ENCODE measurements at places on chromosomes 13 and 19.

GRCh38 chr13:30108216-30108912 lies 199.0 kb downstream of the KATNAL1 start:
- DNase-seq = no peak

DNA sequence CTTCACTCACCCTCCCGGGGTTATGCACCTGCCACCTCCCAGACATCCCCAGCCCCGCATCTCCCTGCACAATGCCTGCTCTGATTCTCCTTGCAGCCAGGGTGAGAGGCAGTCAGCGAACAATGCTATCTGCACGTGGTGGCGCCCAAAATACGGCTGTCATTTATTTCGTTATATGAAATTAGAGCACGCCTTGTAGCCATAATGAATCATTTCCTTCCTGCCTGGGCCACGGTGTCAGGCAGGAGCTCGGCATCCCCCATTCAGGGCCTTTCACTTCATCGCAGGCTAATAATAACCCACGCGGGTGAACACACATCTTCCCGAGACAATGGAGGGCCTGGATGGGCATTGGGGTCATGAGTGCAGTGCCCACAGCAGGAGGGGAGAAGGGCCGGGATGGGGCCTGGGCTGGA lies 143.8 kb upstream of the ZNF507 start:
- DNase-seq = no peak

DNA sequence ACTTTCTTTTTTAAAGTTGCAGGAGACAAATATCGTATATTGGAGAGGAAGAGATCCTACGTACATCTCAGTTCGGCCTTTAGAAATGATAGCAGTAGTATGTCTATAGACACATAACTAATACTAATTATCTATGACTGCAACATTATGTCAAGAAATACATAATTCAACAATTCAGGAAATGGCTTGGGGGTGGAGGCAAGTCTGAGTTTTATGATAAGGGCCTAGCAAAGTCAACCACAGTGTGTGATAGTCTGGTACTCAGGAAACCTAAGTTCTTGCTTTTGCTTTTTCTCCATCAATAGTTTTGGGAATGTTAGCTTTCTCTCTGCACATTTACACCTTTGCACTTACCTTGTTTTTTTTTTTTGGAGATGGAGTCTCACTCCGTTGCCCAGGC lies 27.5 kb upstream of the OBI1 start:
- no peak for DNase-seq

GRCh38 chr13:40546047-40546446 lies 120.4 kb downstream of the FOXO1 start:
- no peak for DNase-seq

DNA sequence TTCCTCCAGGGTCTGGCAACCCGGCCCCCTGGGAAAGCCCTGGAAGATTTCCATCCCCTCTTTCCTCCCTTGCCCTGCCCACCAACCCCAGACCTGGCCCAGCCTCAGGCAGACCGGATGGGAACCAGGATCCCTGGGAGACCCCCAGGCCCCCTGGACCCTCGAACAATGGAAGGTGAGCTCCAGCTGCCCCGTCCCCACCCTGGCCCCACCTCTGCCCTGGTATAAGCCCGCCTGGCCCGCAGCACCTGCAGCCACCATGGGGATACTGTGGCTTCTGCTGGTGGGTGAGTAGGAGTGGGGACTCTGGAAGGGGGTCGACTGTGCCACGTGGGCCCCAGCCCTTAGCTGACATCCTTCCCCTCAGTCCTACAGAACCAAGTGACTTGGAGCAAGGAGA lies 32.4 kb downstream of the HPN start:
- no peak for DNase-seq

DNA sequence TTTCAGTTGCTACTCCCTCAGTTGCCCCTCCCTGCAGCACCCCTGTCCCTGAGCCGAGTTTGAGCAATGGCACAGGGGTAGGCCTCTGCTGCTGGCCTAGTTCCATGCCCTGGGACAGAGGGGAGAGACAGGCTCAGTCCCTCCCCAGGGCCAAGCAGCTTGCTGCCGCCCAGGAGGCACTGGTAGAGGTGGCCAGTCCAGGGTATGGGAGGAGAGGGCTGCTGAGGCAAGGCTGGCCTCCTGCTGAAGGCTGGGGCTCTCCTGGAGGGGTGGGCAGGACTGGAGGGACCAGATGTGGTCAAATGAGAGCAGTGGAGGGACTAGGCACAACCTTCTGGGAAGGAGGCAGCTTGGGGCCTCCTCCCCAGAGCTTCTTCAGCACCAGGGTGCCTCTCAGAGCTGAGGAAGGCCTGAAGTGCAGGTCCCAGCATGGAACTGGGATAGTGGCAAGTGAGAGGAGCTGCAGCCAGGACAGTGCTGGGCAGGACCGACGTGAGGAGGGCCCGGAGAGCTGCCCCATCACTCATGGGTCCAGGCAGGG lies 29.8 kb upstream of the VSTM2B start:
- no peak for DNase-seq

- no peak for DNase-seq
These were observed 73.2 kb upstream of the MLNR start for GRCh38 chr13:49146950-49147355.

GRCh38 chr19:788686-788982 lies 8.6 kb upstream of the PTBP1 start:
- DNase-seq = no peak

GRCh38 chr13:51355217-51355616 lies 15.7 kb downstream of the SERPINE3 start:
- no peak for DNase-seq

DNA sequence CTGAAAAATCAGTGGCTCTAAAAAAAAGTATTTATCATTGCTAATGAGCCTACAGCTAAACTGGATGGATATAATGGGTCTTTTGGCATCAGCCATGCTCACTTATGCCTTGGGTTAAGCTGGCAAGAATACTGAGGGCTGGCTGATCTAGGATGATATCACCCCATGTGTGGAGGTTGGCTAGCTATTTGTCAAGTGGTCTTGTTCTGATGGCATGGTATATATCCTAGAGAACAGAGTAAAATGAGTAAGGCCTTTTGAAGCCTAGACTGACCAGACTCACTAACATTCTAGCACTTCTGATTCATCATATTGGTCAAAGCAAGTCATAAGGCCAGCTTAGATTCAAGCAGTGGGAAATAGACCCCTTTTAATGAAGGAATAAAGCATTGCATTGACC lies 383.0 kb downstream of the SLITRK1 start:
- no peak for DNase-seq

- DNase-seq = peak; percentile 44
These were observed 68.6 kb downstream of the RASA3 start for GRCh38 chr13:114063545-114064449.

DNA sequence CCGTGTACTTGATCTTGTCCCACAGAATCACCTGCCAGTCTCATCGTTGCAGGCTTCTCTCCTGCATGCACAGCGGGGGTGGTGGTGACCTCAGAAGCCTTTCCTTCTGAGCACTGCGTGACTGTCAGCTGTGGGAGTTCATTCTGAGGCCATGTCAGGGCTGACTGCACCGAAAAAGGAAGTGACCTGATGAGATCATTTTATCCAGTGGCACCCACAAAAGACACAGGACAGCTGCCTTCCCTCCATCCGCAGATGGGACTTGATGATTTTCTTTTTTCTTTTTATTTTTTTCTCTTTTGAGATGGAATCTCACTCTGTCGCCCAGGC lies 89.7 kb downstream of the RAB20 start:
- peak; percentile 9 for DNase-seq

DNA sequence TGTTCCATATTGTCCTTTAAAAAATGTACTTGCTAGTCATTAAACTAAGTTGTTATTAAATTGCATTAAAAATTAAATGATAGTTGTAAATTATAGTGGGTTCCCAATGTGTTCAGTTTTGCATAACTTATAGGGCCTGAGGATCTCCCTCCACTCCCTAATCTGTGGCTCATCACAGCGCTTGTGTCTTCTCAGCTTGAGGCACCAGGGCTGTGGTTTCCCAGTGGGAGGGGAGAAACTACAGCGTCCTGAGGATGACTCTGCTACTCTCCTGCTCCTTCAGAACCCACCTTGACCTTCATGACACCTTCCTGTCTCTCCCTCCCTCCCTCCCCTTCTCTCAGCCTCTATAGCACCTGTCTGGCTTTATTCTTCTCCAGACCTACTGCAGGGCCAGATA lies 1.4 kb downstream of the SGCG start:
- no peak for DNase-seq

GRCh38 chr19:4014541-4015491 lies 7.3 kb downstream of the PIAS4 start:
- DNase-seq = peak; percentile 43

DNA sequence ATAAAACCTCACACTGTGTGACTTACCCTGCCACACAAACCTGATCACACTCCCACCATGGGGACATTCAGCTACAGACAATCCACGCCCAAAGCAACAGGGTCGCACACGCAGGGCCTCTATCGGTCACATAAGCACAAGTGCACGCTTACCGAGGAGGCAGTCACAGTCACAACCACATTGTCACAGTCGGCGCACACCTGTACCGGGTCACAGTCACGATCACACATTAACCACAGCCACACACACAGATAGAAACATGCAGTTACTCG lies 579 bp downstream of the ZNF566 start:
- DNase-seq = no peak

- DNase-seq = no peak
These were observed 73.8 kb downstream of the SLITRK6 start for GRCh38 chr13:85725433-85725832.

DNA sequence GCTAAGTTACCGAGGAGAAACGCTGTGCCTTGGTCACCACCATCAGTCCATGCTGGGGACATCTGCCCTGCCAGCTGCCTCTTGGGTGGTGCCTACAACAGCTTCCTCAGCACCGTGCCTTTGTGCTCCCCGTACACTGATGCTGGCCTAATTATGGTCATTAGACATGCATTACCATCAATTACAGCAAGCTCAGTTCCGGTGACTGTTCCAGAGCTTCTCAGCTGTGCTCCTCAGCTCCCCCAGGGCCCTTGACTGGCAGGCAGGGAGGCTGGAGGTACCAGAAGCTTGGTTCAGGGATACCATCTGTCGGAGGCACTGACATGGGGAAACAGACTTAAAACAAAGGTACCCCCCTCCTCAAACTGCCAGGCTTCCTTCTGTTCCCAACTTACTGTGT lies 40.2 kb downstream of the CILP2 start:
- DNase-seq = no peak

GRCh38 chr19:367963-368629 lies 23.5 kb upstream of the MIER2 start:
- DNase-seq = no peak

DNA sequence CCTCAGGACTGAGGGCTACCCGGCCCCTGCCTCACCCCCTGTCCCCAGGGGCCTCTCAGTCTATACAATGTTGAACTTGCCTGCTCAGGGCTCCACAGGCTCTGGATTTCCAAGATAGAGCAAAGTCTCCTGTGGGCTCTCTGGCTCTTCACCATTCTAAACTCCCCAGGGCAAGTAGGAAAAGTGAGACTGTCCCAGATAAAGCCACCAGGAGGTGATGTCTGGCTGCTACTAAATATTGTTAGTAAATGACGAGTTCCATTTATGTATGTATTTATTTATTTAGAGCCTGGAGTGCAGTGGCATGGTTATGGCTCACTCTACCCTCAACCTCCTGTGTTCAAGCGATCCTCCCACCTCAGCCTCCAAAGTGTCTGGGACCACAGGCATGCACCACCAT lies 73.6 kb upstream of the SIAH3 start:
- DNase-seq = no peak

DNA sequence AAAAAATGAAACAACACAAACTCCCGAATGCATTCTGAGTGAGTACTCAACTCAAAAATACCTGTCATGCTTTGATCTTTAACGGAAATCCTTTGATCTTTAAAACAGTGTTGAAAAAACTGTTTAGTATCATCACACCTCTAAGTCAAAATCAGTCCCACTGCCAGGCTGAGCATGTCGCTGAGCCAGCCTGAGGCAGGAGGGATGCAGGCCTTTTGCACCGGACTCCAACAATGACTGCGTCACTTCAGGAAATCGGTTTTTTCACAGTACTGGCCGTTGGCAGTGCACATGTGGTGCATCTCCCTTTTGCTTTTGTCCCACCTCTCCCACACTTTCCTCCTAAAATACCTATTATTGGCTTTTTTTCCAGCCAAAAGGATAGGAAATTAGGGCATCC lies 78.2 kb downstream of the SHISA2 start:
- DNase-seq = no peak

GRCh38 chr19:46868025-46868802 lies 7.4 kb downstream of the ARHGAP35 start:
- no peak for DNase-seq

GRCh38 chr19:3012621-3013262 lies 16.3 kb downstream of the TLE2 start:
- DNase-seq = no peak

- no peak for DNase-seq
These were observed 94.6 kb downstream of the CRYL1 start for GRCh38 chr13:20431080-20431479.

DNA sequence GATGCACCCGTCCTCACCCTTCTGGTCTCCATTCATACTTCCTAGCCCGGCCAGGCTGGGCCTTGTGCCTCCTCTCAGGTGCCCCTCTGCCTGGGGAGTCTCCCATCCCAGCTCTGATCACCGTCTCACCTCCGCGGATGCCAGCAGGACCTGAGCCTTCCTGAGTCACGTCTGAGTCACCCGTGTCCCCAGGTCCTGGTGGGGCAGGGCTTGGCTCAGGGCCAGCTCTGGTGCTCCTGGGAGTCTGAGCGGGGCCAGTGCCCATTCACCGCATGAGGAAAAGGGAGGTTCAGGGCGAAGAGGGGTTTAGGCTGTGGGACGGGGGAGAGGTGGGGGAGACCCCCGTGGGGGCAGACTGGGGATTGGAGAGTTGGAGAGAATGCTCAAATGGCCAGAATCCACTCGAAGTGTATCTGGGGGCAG lies 593 bp downstream of the ATP8B3 start:
- DNase-seq = peak; percentile 44

DNA sequence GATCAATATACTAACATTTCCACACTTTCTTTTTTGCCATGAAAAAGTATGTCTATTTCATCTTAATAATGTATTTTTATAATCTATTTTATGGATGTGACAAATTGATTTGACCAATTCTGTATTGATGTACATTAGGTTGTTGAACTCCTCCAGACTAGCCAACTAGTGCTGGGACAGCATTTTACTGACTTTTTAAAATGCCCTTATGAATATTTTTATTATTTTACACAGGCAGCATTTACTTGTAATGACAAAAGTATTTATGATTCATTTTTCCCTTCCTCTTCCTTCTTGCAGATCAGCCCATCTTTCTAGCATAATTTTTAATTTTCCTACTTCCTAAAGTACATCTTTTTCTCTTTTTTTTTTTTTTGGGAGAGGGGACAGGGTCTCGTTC lies 918 bp upstream of the FUZ start:
- no peak for DNase-seq

DNA sequence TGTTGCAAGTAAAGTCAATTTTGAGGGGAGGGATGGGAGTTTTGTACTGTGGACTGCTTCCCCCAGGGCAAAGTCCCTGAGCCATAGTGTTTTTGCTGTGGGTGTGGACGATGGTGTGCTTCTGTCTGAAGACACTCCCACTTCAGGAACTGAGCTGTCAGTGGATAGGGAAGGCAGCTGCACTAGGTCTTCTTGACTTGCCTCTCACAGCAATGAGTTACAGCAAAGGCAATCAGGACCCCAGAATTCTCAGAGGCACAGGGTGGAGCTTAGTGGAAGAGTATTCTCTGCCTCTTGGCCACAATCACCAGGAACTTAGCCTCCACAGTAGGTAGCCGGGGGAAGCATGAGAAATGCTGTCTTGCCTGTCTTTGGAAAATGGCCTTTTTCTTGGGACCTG lies 1416.6 kb upstream of the MIR17HG start:
- no peak for DNase-seq

GRCh38 chr19:5440299-5440698 lies 14.9 kb upstream of the ZNRF4 start:
- no peak for DNase-seq

GRCh38 chr13:112806739-112807652 lies 117.2 kb downstream of the ATP11A start:
- no peak for DNase-seq

GRCh38 chr19:33132021-33132420 lies at the start of gene WDR88:
Gene WDR88, plus strand, starts transcription at chr19:33132114. Its CDS starts 56 bp downstream, at chr19:33132170.
- DNase-seq = no peak

All from activated T-cell treated with anti-CD3 and anti-CD28 coated beads for 48 hours (primary cell).